ENCODE measurements at places on chromosomes 16 and 17.
A peak's percentile ranks its signal among the peaks of the same experiment; 100 is the strongest.

DNA sequence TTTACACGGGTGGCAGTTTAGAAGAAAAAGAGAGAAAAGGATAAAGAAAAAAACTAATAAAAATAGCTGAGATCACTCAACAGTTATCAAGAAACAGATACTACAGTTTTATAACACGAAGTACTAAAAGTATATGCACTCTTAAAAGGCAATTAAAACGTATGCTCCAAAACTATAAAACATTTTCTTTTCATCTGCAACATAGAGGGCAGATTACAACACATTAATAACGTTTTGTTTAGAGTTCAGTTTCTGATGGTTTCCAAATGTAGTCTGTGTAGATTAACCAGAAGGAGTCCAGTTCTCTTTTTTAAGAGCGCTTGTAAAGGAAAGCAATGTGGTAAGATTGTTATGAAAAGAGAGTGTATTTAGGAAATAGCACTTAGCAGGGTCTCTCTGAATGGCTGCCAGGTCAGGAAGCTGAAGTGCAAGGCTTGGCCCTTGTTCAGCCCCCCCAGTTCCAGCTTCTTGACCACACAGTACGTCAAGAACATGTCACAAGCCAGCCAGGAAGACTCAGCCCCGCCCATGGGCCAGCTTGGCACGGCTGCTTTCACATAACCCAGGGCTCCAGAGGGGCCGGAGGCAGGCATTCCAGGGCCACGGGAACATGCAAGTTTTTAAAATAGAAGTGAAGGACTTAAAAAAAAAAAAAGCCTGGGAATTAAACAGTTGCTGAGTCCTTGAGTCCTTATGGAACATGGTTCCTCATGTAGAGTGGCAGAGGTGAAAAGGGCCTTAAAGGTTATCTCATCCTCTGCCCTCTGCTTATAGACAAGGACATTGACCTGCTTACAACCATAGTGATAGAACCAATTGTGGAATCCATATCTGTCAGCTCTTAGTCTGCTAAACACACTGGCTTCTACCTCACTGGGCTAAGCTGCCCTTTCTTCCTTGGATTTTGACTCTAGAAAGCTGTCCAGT lies 147.4 kb upstream of the TBX2 start:
- peaks cover 6% of the 10 kb centered on the region for H3K36me3 ChIP-seq
- H3K27me3 ChIP-seq = no peaks in the 10 kb centered on the region
- H3K4me3 ChIP-seq = no peak overlapping the region
- H3K4me1 ChIP-seq = peaks cover 7% of the 10 kb centered on the region
- peak overlapping the region; percentile 30 for H3K27ac ChIP-seq

- H3K27ac ChIP-seq = peak overlapping the region; percentile 99
- no peak for ATAC-seq
Observed at GRCh38 chr17:8243827-8244226, 4.0 kb downstream of the CTC1 start.

DNA sequence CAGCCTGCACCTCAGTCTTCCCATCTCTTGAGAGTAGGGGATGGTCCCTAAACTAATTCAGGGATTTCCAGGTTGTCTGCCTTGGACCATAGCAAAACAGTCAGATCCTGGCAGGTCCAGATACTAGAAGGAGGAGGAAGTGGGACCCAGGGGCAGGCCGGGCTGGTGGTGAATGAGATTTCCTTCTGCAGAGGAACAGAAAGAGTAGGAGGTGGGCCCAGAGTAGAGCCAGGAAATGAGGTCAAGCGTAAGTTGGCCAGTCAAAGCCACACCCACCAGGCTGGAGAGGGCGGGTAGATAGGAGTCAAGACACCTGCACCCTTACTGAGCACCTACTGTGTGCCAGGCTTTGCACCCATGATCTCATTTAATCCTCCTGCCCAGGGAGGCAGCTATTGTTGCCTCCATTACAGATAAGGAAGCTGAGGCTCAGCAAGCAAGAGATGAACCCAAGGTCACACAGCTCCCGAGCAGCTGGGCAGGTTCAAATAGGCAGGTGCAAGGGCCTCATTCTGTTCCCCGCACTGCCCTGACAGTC lies 2.6 kb downstream of the CDH5 start:
- H3K4me1 ChIP-seq = peaks cover 5% of the 10 kb centered on the region
- H3K4me3 ChIP-seq = no peak overlapping the region
- H3K27me3 ChIP-seq = peaks cover 51% of the 10 kb centered on the region
- no peaks in the 10 kb centered on the region for H3K36me3 ChIP-seq

DNA sequence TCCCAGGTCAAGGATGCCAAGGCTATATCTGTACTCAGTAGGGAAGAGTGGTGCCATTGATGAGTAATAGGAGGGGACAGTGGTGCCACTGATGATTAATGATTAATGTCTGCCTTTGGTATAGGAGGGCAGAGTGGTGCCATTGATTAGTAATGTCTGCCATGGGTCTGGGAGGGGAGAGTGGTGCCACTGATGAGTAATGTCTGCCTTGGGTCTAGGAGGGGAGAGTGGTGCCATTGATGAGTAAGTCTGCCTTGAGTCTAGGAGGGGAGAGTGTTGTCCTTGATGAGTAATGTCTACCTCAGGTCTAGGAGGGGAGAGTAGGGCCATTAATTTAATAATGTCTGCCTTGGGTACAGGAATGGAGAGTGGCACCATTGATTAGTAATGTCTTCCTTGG lies 507.8 kb upstream of the EEF2KMT start:
- no peak for ATAC-seq
- H3K4me3 ChIP-seq = no peak overlapping the region
- no peaks in the 10 kb centered on the region for H3K4me1 ChIP-seq
- no peak overlapping the region for H3K27ac ChIP-seq
- H3K27me3 ChIP-seq = no peaks in the 10 kb centered on the region

- H3K4me1 ChIP-seq = peaks cover 4% of the 10 kb centered on the region
- H3K36me3 ChIP-seq = no peaks in the 10 kb centered on the region
- ATAC-seq = no peak
Observed at GRCh38 chr16:20380782-20381181, 23.8 kb downstream of the PDILT start.

DNA sequence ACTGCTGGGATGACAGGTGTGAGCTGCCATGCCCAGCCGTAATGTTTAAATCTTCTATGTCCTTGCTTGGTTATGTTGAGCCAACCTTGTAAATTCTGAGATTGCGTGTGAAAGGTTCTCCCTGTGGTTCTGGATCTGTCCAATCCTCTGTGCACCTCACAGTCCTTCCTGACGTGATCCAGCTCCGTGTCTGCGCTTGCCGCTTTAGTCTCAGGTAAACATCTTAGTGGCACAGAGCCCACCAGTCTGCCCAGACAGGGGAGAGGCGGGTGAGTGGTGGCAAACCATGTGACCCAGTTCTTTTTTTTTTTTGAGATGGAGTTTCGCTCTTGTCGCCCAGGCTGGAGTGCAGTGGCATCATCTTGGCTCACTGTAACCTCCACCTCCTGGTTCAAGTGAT lies 13.9 kb downstream of the SLC25A10 start:
- no peak overlapping the region for H3K27ac ChIP-seq
- no peak overlapping the region for H3K4me3 ChIP-seq
- ATAC-seq = no peak
- H3K4me1 ChIP-seq = no peaks in the 10 kb centered on the region
- H3K36me3 ChIP-seq = no peaks in the 10 kb centered on the region
- peaks cover 52% of the 10 kb centered on the region for H3K27me3 ChIP-seq

DNA sequence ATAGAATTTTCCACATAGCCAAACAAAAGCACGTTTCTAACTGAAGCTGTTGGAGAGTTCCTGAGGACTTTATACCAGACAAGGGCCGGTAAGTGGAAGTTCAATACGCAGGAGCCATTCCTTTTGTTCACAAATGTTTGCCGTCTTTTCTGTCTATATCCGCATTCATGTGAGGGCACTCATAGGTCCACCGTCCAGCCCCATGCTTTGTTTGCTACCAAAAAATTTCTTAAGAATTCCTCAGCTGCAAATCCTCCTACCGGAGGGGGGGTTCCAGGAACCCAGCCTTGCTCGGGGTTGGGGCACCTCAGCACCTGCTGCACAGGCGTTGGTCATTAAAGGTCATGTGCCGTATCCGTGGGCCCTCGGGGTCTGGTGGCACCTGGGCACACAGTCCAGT lies 276.8 kb downstream of the SEC14L1 start:
- no peak overlapping the region for H3K4me3 ChIP-seq
- no peak for ATAC-seq
- H3K36me3 ChIP-seq = peaks cover 8% of the 10 kb centered on the region
- H3K27ac ChIP-seq = no peak overlapping the region

DNA sequence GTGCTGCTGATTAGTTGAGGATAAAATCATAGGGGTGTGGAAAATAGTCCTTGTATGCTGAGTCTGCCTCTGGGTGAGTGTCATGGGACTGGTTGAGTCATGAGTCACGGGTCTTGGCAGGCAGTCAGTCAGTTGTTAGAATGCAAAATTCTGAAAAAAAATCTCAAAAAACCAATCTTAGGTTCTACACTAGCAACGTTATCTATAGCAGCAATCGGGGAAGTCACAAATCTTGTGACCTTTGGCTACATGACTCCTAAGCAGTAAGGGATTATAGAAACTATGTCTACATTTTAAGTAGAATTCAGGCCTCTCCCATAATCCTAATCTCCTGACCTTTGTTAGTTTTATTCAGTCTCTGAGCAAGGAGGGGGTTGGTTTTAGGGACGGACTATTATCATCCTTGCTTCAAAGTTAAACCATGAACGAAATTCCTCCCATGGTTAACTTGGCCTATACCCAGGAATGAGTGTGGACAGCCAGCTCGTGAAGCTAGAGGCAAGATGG lies 18.0 kb upstream of the PMFBP1 start:
- H3K27ac ChIP-seq = no peak overlapping the region
- H3K36me3 ChIP-seq = no peaks in the 10 kb centered on the region
- H3K4me3 ChIP-seq = no peak overlapping the region
- no peak for ATAC-seq

DNA sequence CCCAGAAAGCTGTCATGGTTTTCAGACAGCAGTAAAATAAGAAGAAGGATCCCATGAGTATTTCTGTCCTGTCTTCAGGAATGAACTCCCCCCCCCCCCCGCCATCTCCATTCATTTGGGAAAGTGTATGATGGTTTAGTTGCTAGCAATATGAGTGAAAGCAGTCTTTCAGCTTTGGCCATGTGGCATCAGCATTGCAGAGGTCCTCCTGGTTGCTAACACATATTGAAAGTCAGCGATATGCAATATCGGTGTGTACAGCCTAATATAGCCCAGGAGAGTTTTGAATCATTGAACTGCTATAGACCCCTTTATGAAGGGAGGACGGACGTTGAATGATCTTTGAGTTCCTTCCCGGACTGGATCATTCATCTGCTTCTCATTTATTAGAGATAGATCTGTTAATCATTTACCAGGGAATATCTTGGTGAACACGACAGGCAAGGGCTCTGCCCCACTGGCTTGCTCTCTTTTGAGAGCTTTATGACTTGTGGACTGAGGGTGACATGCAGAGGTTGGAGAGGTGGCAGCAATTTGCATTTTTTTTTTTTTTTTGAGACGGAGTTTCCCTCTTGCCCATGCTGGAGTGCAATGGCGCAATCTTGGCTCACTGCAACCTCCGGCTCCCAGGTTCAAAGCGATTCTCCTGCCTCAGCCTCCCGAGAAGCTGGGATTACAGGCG lies 25.2 kb downstream of the DEF8 start:
- peaks cover 44% of the 10 kb centered on the region for H3K4me1 ChIP-seq
- ATAC-seq = no peak
- H3K27me3 ChIP-seq = no peaks in the 10 kb centered on the region
- H3K36me3 ChIP-seq = peaks cover 13% of the 10 kb centered on the region
- H3K4me3 ChIP-seq = peak overlapping the region; percentile 64
- no peak overlapping the region for H3K27ac ChIP-seq

GRCh38 chr17:40878044-40878443 lies 7.0 kb downstream of the KRT20 start:
- no peaks in the 10 kb centered on the region for H3K4me1 ChIP-seq
- no peak overlapping the region for H3K4me3 ChIP-seq
- ATAC-seq = no peak
- H3K27ac ChIP-seq = no peak overlapping the region
- no peaks in the 10 kb centered on the region for H3K36me3 ChIP-seq
- H3K27me3 ChIP-seq = no peaks in the 10 kb centered on the region

DNA sequence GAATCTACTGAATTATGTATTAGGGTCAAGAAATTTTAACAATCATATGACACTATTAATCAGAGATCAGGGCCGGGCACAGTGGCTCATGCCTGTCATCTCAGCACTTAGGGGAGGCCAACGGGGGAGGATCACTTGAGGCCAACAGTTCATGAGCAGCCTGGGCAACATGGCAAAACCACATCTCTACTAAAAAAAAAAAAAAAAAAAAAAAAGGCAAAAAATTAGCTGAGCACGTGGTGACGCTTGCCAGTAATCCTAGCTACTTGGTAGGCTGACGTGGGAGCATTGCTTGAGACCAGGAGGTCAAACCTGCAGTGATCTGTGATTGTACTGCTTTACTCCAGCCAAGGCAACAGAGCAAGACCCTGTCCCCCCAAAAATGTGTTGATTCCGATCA lies 52.5 kb upstream of the CLEC3A start:
- H3K36me3 ChIP-seq = no peaks in the 10 kb centered on the region
- no peak for ATAC-seq
- no peak overlapping the region for H3K27ac ChIP-seq
- no peak overlapping the region for H3K4me3 ChIP-seq

- no peaks in the 10 kb centered on the region for H3K4me1 ChIP-seq
- H3K27ac ChIP-seq = no peak overlapping the region
- no peaks in the 10 kb centered on the region for H3K36me3 ChIP-seq
- H3K4me3 ChIP-seq = no peak overlapping the region
- ATAC-seq = no peak
Observed at GRCh38 chr16:77009453-77009852, 181.5 kb upstream of the MON1B start.

GRCh38 chr16:2271848-2272461 lies 4.0 kb upstream of the RNPS1 start:
- no peaks in the 10 kb centered on the region for H3K27me3 ChIP-seq
- ATAC-seq = no peak
- no peak overlapping the region for H3K4me3 ChIP-seq
- peaks cover 37% of the 10 kb centered on the region for H3K4me1 ChIP-seq

DNA sequence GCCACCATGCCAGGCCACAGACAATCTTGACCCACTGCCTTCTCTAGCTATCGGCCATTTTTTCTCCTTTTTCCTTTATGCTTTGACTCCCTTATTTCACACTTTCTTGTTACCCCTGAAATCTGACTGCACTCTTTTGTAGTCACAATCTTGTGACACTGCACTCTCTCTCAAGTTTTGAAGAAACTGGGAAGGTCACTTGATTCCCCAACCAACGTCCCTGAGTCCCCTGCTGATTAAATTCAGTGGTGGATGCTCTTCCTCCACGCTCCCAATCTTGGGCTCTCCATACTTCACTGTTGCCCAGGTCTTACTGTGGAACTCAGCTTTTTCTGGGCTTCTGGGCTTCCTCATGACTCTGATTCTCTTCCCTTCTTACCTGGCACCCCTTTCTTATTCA lies 33.9 kb downstream of the PECAM1 start:
- H3K4me3 ChIP-seq = no peak overlapping the region
- peaks cover 51% of the 10 kb centered on the region for H3K36me3 ChIP-seq
- H3K4me1 ChIP-seq = peaks cover 8% of the 10 kb centered on the region
